ENCODE measurements at places on chromosomes 4 and X. TPM values are rescaled to one million over a fixed set of nuclear protein-coding genes. Genes with fewer than 3 reads are reported as not detected.

UBQLN2 gene
- total RNA-seq, result 39.3 TPM

DNA sequence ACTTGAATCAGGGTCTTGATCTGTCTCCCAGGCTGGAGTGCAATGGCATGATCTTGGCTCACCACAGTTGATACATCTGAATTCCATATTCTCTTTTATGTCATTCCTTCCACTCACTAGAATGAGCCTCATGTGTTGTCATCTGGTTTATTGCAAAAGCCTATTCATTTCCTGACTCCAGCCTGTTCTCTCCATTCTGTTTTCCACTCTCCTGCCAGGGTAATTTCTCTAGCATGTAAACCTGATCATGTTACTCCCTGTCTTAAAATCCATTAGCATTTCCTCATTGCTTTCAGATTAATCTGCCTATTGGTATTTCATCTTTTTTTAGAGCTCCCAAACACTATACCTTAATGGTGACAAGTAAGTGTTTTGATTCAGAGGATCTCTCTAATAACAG is 4.3 kb upstream of the DDX60L start:
- no peak for DNase-seq

DNA sequence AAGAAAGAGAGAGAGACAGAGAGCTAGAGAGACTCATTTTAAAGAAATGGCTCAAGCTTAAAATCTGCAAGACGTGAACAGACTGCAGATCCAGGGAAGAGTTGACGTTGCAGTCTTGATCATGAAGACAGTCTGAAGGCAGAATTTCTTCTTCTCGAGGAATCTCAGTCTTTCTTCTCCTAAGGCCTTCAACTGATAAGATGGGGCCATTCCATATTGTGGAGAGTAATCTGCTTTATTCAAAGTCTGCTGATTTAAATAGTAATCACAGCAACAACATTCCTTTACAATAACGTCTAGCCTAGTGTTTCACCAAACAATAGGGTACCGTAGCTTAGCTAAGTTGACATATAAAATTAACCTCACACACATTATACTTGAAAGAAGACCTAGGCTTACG is 208.4 kb upstream of the ADAMTS3 start:
- no peak for DNase-seq

GRCh38 chrX:111259559-111259958 is 10.7 kb downstream of the CAPN6 start:
- DNase-seq, result no peak

DNA sequence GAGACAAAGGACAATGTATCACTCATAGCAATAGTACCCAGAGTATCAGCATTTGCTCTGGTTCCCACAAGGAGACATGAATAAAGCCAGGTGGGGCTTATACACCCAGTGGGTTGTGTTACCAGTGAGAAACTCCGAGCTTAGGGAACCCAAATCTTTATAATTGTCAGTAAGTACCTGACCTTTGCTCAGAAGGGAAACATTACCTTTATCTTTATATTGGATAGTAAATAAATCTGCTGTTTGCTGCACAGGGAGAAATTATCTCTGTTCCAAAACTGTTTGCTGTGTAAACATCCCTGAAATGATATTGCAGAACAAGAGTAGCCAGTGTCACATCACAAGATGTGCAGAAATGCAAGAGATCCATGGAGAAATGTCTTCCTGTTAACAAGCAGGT is 12.1 kb upstream of the SLAIN2 start:
- no peak for DNase-seq

PDLIM3 gene
- total RNA-seq, result 85.5 TPM

HSD17B13 gene
- total RNA-seq, result 0.95 TPM

AMBN gene
- not detected for total RNA-seq

HMGB2 gene
- 39.1 TPM for total RNA-seq

DNA sequence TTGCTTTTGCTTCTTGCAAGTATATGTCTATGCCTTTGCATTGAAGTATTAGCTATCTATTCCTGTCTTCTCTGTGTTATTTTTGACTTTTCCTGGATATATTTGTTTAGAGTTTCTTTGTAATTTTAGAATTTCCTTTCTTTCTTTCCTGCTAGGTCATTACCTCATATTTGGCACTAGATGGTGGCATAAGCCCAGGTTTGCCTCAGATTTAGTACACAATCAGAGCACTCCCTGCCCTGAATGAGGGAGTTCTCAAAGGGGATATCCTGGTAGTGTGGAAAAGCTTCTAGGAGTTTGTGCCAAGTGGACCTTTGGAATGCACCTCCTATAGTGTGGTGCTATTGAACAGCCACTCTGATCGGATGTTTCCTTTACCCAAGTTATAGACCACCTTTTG is 181.6 kb downstream of the UGT8 start:
- DNase-seq, result peak; percentile 24

DNA sequence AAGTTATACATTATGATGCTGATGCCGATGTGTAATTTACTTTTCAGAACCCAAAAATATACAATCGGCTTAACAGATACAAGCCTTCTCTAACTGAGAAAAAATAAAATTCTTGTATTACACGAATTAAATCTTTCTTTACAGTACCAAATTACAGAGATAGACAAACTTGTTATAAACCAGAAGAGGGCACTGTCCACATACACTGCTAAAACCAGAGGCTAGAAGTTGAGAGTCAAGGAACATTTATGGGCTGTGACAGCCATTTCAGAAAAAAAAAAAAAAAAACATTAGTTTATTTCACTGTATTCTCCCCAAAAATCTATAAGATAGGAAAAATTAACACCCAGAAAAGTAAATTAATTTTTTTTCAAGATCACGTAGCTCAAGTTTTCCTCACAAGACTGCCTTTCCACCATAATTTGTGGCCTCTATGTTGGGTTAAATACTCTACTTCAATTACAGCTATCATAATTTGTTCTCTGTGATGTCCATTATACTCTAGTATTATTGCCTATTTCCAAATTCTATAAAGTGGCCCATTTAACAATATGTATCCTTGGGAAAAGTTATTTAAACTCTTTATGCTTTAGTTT is 12.0 kb downstream of the EREG start:
- DNase-seq, result no peak

RIPPLY1 gene
- total RNA-seq, result not detected

DNA sequence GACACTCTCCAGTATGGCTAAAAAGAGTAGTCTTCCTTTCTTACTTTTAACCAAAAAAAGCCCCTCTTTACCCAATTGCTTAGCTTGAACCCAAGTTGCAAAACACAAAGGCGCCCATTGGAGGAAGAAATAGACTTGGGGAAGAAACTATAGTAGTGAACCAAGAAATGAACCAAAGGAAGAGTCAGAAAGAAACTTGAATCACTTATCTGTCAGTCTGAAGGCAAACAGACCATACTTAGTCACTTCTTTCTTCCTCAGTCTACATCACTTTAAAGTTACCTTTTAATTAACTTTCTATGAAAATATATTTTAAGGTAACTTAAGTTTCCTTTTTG is 161.4 kb upstream of the GIMD1 start:
- no peak for DNase-seq
